Naive thymus-derived CD4-positive, alpha-beta T cell (primary cell): ENCODE measurements at places on chromosomes 16 and 17.

GRCh38 chr17:57785022-57785421 lies 39.9 kb upstream of the CCDC182 start:
- no peak overlapping the region for H3K4me3 ChIP-seq
- no peak overlapping the region for H3K27ac ChIP-seq
- no peak for DNase-seq

DNA sequence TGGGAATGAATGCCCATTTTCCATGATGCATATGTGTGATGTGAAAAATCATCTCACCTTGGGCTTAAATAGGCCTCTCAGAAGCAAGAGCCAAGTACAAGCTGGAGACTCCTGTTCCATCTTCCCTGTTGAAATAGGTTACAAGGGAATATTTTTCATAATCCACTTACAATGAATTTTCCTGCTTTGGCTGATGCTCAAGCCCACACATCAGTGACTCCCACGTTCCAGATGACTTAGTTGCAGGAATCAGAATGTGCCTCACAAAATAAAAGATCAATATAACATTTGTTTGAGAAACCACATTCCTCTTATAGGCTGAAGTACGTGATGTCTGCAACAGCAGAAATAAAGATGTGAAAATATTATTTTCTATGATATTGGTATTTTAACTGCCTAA lies 24.1 kb downstream of the ANKFN1 start:
- H3K36me3 ChIP-seq = no peaks in the 10 kb centered on the region
- no peak overlapping the region for H3K27ac ChIP-seq
- H3K4me1 ChIP-seq = no peaks in the 10 kb centered on the region

DNA sequence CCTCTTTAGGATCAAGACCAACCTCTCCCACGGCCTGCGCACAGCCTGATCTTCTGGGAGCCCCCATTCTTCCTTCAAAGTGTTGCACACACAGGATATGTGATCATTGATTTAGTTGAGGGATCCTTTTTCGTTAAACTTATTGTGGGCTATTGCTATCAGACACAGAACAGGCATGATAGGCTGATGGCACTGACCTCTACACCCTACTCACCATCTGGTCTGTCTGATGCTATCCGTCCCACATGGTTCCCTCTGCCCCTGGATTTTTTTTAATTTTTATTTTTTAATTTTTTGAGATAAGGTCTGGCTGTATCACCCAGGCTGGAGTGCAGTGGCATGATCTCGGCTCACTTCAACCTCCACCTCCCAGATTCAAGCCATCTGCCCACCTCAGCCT lies 19.2 kb upstream of the LITAF start:
- H3K27me3 ChIP-seq = no peaks in the 10 kb centered on the region
- no peaks in the 10 kb centered on the region for H3K36me3 ChIP-seq
- no peak overlapping the region for H3K27ac ChIP-seq
- DNase-seq = no peak
- H3K4me1 ChIP-seq = no peaks in the 10 kb centered on the region

GRCh38 chr16:12546918-12547607 lies 256.6 kb downstream of the CPPED1 start:
- no peaks in the 10 kb centered on the region for H3K27me3 ChIP-seq
- no peak for DNase-seq
- no peak overlapping the region for H3K27ac ChIP-seq

DNA sequence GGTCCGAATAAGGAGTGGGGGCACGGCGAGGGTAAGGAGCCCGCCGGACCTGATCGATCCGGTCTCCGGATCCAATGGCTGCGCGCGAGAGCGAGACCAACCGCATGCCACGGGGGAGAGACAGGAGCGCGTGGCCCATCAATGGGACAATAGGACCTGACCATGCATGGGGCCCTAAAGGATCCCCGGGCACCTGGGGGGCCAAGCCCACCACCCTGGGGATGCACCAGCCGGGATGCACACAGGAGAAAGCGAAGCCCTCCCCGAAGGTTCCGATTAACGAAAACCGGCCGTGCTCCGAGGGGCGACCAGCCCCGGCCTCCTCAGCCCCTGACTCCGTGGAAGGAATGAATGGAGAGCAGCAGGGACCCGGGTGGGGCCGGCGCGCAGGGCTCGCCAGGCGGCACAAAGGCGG lies 525 bp downstream of the JPT1 start:
- H3K4me3 ChIP-seq = peak overlapping the region; percentile 84
- no peaks in the 10 kb centered on the region for H3K36me3 ChIP-seq
- no peaks in the 10 kb centered on the region for H3K27me3 ChIP-seq
- DNase-seq = no peak
- H3K4me1 ChIP-seq = peaks cover 18% of the 10 kb centered on the region
